D721Med (cell line): ENCODE measurements at places on chromosomes 16 and 17.

DNA sequence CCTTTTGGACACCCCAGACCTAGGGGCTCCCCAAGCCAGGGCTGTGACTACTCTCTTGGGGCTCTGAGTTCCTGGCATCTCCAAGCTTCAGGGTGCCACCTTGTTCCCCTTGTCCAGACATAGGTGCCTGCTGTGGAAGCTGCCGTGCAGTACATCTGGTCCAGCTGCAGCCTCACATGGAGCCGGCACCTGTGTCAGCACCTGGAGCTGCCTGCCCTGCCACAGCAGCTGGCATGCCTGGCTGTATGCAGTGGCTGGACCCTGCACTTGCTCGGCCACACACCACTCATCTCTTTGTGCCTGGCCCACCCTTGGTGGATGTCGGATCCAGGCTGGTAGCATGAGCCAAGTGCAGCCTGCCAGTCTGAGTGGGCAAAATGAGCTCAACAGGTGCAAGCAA lies 775.8 kb downstream of the CDH11 start:
- DNase-seq: no peak

GRCh38 chr17:60640503-60640902 lies 37.1 kb upstream of the BCAS3 start:
- no peak for DNase-seq

DNA sequence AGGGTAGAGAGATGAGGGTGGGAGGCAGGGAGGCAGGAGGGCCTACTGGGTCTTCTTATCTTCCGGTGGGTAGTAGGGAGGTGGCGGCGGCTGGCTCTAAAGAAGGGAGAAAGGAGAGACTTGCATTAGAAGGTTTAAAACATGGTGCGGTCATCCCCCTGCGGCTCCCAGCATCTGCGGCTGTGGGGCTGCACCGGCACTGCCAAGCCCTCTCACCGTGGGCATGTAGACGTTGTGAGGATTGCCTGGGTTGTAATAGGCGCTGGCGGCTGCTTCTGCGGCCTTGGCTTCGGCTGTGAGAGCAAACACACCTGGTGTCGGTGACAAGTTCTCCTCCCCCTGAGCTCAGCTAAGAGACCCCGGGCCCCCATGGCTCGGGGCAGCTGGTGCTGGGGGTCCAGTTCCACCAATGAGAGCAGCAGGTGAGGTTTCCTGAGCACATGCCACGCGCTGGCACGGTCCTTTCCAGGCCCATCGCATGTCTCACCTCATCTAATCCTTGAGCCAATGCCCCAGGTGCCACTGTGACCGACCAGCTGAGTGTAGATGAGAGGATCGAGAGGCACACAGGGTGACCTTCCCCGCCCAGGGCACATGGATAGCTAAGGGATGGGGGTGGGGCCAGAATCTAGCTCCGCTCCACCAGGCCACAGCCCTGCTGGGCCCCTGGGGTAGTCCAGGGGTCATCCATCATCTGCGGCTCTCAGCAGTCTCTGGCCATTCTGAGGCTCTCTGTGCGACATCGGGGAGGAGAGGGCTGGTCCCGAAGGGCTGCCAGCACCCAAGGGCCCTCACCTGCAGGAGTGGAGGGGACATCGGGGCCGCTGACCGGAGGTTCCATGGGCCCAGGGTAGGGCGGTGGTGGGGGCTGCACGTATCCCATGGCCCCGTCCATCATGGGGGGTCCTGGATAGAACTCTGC lies 2.7 kb upstream of the UNC13D start:
- no peak for DNase-seq

DNA sequence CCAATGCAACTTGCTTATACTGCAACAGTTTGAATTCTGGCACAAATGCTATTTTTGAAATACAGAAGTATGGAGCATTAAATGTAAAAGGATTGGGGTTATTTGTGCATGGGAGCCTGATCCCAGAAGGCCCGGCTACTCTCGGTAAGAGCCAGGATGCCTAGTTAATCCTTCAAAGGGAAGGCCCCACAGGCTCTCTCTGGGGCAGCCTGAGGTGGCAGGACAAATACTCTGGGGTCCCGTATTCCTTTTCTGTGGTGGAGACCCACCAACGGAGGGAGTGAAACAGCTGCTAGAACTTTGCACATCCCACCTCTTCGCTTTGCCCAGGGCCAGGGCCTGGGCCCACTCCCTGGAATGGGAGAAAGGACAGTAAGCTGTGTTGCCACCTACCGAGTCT lies 30.4 kb downstream of the ERN1 start:
- DNase-seq: no peak

DNA sequence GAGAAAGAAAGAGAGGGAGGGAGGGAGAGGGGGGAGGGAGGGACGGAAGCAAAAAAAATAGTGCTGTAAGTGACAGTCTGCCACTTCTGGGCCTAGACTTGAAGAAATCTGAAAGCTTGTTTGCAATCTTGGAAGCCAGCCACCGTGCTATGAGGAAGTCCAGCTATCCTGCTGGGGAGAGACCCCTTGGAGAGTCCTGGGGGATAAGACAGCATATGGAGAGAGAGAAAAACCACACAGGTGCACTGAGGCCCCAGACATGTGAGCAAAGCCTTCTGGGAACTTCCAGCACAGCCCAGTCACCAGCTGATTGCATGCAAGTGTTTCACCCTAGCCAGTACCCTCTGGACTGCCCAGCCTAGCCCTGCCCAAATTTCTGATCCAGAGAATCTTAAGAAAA lies 12.6 kb upstream of the ALOX12B start:
- DNase-seq: no peak

DNA sequence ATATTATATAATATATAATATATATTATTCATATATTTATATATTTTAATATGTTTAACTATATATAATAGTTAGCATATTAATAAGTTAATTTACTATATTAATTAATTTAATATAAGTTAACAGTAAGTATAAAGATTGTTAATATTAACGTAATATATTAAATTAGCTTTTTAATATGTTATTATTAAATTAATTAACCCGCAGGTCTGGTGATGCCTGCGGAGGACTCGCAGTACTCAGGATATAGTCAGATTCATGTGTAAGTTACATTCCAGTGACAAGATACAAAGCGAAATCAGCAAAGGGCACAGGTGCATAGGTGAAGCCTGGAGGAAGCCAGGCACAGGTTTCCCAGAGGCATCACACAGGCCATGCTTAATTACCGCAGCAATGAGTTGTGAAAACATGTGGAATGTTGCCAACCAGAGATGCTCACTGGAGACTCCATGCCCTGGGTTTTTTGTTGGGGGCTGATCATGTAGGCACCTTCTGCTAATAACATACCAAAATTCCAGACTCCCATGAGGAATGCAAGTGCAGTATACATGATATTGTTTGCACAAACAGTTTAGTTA lies 130.4 kb upstream of the MPHOSPH6 start:
- DNase-seq: no peak

GRCh38 chr17:8393470-8394231 lies 4.0 kb downstream of the RNF222 start:
- no peak for DNase-seq
